Activated T-cell treated with anti-CD3 and anti-CD28 coated beads, Interleukin-2, amount 50 U/mL, for 48 hours (primary cell): ENCODE measurements at places on chromosomes 16 and 17.

- DNase-seq = no peak
Observed at GRCh38 chr17:20128036-20128667, 119.0 kb downstream of the SPECC1 start.

DNA sequence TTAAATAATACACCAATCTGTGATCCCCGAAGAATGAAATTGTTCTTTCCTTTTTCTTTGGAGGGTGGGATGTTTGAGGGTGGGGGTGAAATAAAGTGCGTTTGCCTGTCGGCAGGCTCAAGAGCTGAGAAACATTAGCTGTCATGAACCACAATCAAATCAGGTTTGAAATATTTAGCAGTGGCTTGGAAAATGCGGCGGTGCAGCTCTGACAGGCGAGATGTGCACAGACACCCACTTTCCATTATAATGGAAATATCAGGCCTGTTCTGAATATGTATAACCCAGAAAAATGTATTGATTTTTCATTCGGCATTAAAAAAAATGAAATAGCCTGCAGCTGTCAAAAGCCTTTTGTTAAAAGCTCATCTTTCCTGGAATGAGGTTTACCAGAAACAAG is 212.8 kb downstream of the ZFHX3 start:
- no peak for DNase-seq

GRCh38 chr16:57007530-57007929 is 18.2 kb downstream of the NLRC5 start:
- no peak for DNase-seq

GRCh38 chr17:61400066-61400716 is 548 bp downstream of the TBX2 start:
- no peak for DNase-seq

- no peak for DNase-seq
Observed at GRCh38 chr17:71521724-71522123, 599.1 kb upstream of the SOX9 start.

DNA sequence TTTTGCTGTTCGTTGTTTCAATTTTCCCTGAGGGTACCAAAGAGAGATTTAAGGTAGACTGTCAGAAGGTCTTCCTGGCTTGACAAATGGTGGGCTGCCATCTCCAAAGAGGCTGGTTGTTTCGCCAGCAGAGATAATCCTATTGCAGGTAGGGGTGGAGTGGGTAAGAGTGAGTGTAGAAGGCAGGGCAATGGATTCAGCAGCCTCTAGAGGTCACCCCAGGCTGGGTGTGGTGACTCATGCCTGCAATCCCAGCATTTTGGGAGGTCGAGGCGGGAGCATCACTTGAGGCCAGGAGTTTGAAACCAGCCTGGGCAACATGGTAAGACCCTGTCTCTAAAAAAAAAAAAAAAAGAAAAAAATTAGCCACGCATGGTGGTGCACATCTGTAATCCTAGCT is 34.6 kb downstream of the DCAKD start:
- DNase-seq = no peak

DNA sequence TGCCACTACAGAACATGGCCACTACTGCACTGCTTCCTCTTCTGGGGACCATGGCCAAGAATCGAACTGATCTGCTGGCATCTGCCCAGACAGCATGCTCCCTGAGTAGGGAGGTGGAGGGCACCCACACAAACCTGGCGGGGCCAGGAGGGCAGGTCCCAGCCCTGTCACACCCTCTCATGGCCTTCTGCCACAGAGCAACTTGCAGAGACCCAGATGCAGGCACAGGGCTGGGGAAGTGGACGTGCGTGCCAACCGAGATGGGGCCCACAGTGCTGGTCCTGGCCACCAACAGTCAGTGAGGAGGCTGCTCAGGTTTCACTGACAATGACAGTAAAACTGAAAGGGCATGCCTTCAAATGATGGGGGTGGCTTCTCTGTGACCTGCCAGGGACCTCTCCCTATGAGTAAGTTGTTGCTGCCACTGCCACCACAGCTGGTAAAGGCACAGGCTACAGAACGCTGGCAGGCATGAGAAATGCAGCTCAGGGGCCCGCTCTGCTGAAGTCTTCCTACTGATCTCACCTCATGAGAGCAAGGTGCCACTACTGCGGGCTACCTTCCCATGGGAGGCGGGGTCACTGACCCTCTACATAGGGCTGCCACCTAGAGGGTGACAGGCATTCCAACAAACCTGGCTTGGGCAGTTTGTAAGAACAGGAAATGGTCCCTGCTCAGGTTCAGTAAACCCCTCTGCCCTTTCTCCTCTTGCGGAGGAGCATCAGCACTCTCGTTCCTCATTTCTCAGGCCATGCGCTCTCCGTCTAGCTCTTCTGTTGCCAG is 15.5 kb downstream of the HIC1 start:
- peak; percentile 81 for DNase-seq

DNA sequence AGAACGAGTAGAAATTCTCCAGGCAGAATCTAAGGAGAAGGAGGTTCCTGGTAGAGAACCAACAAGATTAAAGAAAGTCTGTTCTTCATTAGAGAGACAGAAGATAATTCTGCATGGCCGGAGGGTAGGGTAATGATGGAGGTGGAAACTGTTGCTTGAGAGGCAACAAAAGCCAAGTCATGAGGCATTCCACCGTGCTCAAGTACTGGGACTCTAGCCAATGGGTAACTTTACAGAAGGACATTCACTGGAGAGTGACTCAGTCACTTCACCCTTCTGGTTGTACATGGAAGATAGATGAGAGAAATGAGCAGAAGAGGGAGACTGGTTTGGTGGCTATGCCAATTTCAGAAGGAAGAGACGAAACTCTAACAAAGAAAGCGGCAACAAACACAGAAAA is 53.6 kb upstream of the ANKFN1 start:
- DNase-seq = no peak

DNA sequence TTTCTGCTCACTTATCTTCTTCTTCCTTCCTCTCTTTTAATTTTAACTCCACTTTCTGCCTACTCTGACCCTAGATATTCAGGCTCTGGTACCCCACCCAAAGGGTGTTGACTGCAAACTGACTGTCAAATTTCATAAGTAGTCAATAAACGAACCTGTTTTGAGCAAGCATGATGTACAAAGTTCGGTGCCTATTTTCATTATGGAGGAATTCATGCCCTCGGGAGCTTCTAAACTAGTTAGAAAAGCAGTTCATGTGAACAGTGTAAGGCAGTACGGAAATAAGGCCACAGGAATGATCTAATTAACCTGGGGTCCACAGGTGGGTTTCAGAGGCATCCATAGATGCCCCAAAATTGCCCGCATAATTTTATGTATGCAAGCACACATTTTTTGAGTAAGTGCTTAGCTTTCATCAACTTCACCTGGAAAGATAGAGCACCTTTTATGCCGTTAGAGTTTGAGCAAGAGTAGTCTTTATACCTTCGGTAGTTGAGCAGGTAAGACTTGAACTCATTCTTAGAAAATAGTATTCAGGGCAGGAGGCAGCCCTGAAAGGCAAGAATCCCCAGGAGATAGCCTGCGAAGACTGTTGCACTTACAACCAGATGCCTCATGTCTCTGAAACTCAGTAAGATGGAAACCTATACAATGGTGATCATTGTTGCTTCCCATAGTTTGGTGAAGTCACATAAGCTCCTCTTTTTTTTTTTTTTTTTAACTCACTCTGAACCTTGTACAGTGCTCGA is 36.6 kb upstream of the TBX2 start:
- no peak for DNase-seq

DNA sequence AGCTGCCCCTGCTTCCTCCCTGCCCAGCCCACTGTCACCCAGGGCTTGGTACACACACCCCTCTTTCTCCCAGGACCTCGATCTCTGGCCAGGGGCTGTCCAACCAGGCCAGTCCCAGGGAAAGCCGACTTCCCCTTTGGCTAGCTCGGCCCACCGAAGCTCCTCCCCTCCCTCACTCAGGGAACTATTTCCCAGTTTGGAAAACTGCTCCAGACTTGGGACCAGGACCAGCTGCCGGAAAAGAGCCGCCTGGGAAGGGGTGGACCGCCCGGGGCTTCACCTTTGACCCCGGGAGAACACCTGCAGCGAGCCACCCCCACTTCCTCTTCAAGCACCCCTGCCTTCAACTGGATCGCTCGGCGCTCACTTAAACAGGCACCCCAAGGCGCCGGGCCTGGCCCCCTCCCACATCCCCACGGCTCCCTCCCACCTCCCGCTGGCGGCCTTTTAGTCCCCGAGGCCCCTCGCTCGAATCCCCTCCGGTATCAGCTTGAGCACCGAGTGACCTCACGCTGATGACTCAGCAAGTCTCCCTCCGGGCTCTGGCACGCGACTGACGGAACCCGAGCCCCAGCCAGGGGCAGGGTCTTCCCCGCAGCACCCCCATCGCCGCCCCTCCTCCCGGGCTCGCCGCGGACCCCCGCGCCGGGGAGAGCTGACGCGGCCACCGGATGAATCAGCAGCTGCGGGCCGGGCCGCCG is 934 bp downstream of the MAFG start:
- peak; percentile 78 for DNase-seq

DNA sequence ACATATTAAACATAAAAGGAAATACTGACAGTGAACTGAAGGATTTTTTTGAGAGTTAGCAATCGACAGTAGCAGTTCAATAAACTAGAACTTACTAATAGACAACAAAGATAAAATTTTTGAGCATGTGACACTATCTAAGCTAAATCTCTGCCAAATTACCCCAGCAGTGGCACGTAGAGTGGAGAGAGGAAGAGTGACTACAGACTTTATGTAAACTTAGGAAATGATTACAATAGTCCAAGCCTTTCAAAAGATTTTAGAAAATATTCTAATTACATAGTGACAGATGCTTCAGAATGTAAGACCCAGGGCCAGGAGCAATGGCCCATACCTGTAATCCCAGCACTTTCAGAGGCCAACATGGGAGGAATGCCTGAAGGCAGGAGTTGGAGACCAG is 52.4 kb downstream of the CFDP1 start:
- DNase-seq = no peak

- peak; percentile 72 for DNase-seq
Observed at GRCh38 chr17:78168903-78169793, 767 bp downstream of the SYNGR2 start.

GRCh38 chr16:58499615-58500351 is at the start of gene NDRG4:
Gene NDRG4 (plus strand): TSS chr16:58500143. CDS start chr16:58500249, 106 bp downstream.
- DNase-seq = peak; percentile 65

DNA sequence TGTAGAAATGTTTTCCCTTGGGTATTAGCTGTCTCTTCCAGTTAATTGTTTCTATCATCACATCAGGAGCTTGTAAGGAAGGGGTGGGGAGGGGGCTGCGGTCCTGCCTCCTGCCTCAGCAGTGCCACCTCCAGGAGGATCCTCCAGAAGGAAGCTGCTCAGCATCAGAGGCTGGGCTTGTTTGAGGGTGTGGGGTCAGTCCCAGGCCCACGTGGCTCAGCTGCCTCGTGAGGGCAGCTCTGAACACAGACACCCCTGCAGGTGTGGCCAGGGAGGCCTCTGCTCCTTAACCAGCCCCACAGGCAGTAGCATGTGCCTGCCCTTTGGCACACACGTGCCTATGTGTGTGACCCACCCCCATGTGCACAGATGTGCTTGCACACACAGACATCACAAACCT is 46.3 kb downstream of the MRM1 start:
- no peak for DNase-seq

- no peak for DNase-seq
Observed at GRCh38 chr17:42142371-42142896, 12.4 kb downstream of the RAB5C start.

DNA sequence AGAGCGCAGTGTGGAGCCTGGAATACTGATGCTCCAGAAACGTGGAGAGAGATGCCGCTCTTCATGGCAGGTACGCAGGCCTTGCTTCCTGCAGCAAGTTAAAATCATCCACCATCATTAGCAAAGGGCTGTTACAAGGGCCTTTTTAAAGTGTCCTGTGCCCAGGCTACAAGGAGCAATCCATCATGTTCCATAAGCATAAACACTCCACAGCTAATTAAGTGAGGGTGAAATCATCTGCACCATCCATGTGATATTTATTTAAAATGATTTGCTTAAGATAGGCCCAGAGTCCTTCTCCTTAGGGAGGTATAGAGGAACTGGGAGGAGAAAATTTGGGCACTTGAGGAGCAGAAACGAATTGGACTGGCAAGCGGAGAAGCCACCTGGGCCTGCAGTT is 372.1 kb downstream of the XYLT1 start:
- DNase-seq = no peak

- DNase-seq = no peak
Observed at GRCh38 chr17:44751806-44752205, 7.0 kb upstream of the ADAM11 start.

- DNase-seq = no peak
Observed at GRCh38 chr16:4917117-4917516, 19.8 kb downstream of the PPL start.

DNA sequence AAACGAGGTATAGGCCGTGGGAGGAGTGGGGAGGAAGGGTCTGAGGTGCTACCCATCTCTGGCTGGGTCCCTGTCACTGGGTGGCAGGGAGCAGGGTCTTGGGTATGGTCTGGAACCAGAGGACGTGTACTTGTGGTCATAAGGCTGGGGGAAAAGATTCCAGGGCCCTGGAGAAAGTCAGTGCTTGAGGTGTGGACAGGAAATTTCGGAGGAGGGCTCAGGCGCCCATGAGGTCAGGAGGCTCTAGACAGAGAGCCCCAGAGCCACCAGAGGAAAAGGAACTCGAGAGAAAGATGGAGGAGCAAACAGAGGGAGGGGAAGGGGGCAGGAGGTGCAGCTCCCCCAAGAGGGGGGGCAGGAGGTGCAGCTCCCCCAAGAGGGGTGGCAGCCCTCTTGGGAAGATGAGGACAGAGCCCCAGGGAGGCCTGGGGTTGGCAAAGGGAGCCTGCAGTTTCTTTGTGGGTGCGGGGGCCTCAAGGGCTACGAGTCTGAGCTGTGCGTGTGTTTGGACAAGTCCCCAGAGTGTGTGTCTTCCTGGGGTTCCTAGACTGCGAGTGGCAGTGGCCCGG is 683 bp upstream of the SLC7A6 start:
- no peak for DNase-seq

DNA sequence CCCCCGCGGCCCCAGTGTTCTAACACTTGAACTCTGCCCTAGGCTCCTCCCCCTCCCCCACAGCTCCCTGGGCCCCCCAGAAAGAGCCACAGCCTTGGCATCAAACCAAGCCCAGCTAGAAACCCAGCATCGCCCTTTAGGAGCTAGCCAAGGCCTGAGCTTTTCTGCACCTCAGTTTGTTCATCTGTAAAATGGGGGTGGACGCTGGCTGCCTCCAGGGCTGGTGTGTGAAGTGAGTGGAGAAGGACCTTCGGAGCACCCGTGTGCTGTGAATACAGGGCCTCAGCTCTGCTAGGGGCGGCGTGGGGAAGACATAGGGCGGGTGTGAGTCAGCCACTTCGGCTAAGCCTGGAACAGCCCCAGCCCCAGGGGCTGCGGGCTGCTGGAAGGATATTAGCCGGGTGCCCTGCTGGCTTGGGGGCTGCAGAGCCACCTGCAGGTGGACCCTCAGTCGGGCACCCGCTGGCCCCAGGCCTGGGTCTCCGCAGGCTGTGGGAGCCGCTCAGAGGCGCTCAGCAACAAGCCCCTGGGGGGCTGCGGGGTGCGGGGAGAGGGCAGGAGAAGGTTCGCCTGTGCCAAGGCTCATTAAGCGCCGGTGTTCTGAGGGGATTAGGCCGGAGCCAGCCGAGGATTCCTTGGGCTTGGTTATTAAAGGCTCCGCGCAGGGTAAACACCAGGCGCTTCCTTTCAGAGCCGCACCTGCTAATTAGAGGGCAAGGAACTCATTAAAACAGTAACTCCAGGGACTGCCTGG is 217.0 kb upstream of the CIBAR2 start:
- no peak for DNase-seq

GRCh38 chr17:14747603-14747950 is 446.7 kb downstream of the HS3ST3B1 start:
- no peak for DNase-seq
